ENCODE measurements at places on chromosomes 12 and 14.

GRCh38 chr12:24933694-24934407, 15.1 kb downstream of the BCAT1 start:
- no peak for DNase-seq

GRCh38 chr12:91432755-91433154, 250.1 kb upstream of the DCN start:
- DNase-seq, result no peak

- DNase-seq, result no peak
Measured at GRCh38 chr14:24135584-24135833, 485 bp upstream of the PSME1 start.

- DNase-seq, result no peak
Measured at GRCh38 chr12:6229224-6230218, 29.3 kb downstream of the CD9 start.

GRCh38 chr12:78331753-78332152, 501.1 kb downstream of the NAV3 start:
- no peak for DNase-seq

DNA sequence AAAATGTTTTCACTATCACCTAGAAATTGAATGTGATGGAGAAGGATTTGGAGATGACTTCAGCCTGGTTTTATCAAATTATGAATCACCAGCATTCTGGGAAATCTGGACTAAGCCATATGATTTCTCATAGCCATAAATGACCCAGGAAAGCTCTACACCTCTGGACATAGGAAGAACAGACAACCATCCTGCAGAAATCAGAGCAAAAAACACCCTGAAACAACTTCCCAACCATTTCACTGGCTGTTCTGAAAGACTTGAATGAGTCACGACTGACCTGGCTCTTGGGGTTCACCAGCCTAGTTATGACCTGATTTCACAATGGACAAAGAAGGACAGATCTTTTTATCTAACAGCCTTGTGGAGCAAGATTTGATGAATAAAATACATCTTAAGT, 123.8 kb downstream of the KCNH5 start:
- DNase-seq, result no peak

- peak; percentile 94 for DNase-seq
Measured at GRCh38 chr12:12684375-12685106, 11.4 kb downstream of the GPR19 start.

- no peak for DNase-seq
Measured at GRCh38 chr14:51869411-51870100, 9.1 kb downstream of the GNG2 start.
